Activated T-helper 1 cell treated with anti-CD3 and anti-CD28 coated beads, Interleukin-2, amount 50 U/mL, for 16 hours (primary cell): ENCODE measurements at places on chromosomes 4 and X.

- DNase-seq, result no peak
Observed at GRCh38 chrX:16319929-16320328, 152.6 kb downstream of the MAGEB17 start.

DNA sequence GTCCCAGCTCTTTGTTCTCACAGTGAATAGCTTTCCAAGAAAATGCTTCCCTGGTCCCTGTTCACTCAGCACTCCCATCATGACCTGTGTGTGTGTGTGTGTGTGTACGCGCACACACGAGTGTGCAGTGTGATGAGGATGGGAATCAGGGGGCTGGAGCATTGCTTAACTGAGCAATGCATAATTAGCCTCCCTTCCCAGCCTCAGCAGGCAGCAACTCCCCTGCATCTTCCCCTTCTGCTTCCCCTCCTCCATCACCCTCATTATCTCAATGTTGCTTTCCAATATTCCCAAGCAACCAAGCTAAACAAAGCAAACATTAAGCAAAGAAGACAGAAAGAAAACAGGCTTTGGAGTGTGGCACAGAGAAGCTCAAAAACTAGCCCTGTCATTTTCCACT, 137.0 kb downstream of the RBM47 start:
- no peak for DNase-seq

DNA sequence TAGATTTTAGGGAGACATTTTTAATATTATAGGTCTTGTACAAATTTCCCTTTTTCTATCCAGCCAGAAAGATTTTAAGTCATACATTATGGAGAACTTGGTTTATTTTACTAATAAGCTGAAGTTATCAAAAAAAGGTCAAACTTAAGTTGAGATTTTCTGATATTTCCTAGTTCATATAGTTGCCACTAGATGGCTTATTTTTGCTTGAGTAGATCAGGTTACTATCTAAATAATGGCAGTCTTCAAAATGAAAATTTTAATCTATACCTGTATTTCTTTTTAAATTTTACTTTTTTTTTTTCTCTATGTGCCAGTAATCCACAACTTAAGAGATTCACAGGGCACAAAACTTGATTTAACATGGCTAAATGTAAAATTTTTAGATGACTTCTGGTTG, 52.3 kb downstream of the USP9X start:
- no peak for DNase-seq

- no peak for DNase-seq
Observed at GRCh38 chr4:159673221-159673620, 570.3 kb downstream of the RAPGEF2 start.
